ENCODE measurements at places on chromosomes 12 and 14.

DNA sequence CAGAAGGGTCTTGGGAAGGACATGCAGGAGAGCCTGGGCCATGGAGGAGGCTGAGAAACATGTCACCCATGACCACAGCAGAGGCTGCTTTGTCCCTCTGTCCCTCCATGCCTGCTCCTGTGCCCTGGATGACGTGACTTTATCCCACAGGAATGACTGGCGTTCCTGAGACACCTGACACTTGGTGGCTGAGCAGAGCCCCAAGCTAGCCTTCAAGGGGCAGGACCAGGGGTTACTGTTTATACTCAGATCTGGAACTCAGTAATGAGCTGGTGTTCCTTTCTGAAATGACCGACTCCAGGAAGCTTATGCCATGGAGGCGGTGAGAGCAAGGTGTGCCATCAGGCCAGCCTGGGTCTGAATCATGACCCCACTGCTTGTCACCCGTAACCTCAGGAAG, 44.2 kb downstream of the ZFP36L1 start:
- no peak for DNase-seq

DNA sequence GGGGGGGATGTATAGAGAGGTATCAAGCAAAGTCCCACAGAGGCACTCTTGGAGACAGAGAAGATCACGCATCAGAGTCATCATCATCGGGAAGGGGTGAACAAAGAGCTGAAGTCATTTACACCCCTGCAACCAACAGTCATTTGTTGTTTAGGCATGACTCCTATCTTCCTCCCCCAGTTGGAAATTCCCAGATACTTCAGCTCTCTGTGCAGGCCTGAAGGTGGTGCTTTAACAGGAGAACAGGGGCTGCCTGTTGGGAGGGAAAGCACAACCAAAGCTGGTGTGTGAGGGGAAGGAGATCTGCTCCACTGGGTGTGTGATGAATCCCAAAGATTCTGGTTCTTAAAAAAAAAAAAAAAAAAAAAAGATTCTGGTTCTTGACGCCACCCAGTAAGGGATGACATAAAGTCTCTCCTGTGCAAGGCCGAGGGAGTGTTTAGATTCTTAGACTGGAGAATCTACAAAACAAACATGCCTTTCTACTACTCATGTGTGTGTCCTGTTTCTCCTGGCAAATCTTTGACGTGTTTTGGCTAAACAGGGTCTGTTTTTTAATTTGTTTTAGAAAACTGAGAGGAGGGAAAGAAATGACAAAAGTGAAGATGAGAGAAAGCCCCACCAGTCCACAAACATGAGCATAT, 121.0 kb upstream of the ARHGAP5 start:
- DNase-seq, result no peak

- no peak for DNase-seq
Measured at GRCh38 chr14:100619396-100620254, 32.4 kb upstream of the BEGAIN start.

DNA sequence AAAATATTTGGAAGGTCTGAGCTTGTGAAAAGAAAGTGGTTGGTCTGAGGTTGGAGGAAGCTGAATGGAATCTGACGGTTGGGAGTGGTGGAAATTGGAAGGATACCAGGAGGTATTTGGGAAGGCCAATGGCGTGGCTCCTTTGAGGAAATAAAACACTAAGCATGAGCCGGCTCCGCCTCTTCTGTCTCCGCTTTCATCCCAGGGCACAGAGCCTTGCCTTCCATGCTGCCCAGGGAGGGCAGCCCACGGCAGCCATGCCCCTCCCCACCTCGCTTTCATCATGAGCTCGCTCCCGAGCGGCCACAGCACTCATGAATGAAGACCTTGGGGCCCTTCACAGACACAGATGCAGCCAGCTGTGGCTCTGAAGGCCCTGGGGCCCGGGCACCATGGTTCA, 36.2 kb downstream of the HSP90AA1 start:
- DNase-seq, result no peak

DNA sequence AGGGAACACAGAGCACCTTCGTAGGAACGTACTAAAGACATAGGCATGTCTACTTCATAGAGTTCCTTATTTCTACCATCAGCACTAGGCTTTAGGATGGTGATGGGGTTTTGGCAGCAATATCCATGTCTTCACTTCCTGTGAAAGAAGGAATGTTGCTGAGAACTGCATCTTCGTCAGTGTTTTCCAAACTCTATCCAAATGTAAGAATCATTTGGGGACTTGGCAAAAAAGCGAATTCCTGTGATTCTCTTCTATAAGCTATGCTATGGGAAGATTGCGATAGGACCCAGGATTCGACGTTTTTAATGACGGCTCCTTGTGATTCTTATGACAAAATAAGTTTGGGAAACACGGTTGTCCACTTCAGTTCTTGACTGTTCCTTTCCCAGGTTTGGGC, 39.8 kb downstream of the AKAP3 start:
- no peak for DNase-seq

DNA sequence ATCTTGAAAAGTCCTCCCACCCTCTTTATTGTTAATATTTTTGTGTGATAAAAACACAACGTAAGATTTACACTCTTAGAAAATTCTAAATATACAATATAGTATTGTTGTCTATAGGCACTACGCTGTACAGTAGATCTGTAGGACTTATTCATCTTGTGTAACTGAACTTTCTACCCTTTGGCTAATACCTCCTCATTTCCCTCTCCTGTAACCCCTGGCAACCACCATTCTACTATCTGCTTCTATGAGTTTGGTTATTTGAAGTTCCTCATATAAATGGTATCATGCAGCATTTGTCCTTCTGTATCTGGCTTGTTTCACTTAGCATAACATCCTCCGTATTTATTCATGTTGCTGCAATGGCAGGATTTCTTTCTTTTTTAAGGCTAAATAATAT, 5.2 kb upstream of the CLEC9A start:
- DNase-seq, result no peak

DNA sequence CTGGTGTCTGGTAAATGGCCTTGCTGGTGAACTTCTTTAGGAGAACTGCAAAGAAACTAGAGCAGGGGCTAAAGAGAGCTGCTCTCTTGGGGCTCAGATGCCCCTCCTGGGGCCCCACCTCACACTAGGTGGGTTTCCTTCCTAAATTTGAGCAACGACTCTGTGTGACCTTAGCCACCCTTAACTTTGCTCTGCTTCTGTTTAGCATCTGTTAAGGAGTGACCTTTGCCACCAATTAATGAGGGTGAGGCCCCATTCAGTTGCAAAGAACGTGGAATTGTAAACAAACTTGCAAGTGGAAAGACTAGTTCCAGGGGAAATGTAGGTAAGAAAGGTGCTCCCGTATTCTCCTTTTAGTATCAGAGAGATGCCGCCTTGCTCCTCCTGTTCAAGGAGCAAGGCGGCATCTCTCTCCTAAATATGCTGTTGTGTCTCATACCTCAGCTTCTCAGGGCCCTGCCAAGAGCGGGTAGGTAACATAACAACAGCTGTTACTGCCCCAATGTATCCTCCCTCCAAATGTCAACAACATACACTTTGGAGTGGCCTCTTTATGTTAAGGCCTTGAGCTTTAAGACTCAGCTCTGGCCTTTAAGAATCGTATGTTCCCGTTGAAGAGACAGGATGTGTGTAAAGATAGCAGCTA, 77.6 kb upstream of the FUT8 start:
- no peak for DNase-seq

GRCh38 chr14:97120204-97120603, 323.0 kb downstream of the VRK1 start:
- no peak for DNase-seq

- DNase-seq, result no peak
Measured at GRCh38 chr14:54814076-54814475, 88.5 kb downstream of the GCH1 start.

- no peak for DNase-seq
Measured at GRCh38 chr12:70196811-70197281, 46.4 kb upstream of the CNOT2 start.

- no peak for DNase-seq
Measured at GRCh38 chr14:68863610-68864360, 70.9 kb upstream of the ZFP36L1 start.

GRCh38 chr12:131862994-131863710, 31.3 kb upstream of the ULK1 start:
- no peak for DNase-seq
